ENCODE measurements at places on chromosomes 1 and 21. TPM values are rescaled to one million over a fixed set of nuclear protein-coding genes. Genes with fewer than 3 reads are reported as not detected.

- peaks cover 35% of the 10 kb centered on the region for H3K4me1 ChIP-seq
- H3K27ac ChIP-seq: peak overlapping the region; percentile 87
- peak overlapping the region; percentile 60 for H3K4me3 ChIP-seq
- no peaks in the 10 kb centered on the region for H3K27me3 ChIP-seq
These were observed 87.9 kb downstream of the RIPK4 start for GRCh38 chr21:41678924-41679318.

- no peaks in the 10 kb centered on the region for H3K27me3 ChIP-seq
- no peaks in the 10 kb centered on the region for H3K36me3 ChIP-seq
- H3K4me1 ChIP-seq: peaks cover 7% of the 10 kb centered on the region
- no peak for DNase-seq
- no peak overlapping the region for H3K27ac ChIP-seq
These were observed 51.1 kb downstream of the LRRC38 start for GRCh38 chr1:13462682-13463081.

- no peak overlapping the region for H3K4me3 ChIP-seq
- no peaks in the 10 kb centered on the region for H3K27me3 ChIP-seq
- no peak overlapping the region for H3K27ac ChIP-seq
- DNase-seq: no peak
- peaks cover 14% of the 10 kb centered on the region for H3K4me1 ChIP-seq
These were observed 80.0 kb upstream of the HP1BP3 start for GRCh38 chr1:20867062-20867461.

DNA sequence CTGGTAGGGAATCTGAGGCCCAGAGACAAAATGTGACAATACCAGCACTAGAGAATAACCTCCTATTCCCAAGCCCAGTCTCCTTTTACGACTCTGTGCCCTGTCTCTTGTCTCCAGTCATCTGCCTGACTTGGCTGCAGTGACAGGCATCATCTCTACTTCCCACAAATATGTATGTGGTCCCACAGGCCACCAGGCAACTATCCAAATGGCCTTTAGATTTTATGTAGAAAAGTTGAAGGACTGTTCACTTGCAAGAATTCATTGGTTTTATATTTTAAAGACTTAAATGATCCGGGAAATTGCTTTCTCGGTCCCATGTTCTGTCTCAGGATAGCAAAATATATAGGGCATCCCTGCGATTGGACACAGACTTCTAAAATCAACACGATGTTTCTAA, 11.6 kb downstream of the KRTAP24-1 start:
- no peak overlapping the region for H3K27ac ChIP-seq
- H3K27me3 ChIP-seq: no peaks in the 10 kb centered on the region
- no peak overlapping the region for H3K4me3 ChIP-seq
- no peaks in the 10 kb centered on the region for H3K4me1 ChIP-seq

The SH3D21 gene
- 3.3 TPM for total RNA-seq

The RNF186 gene
- not detected for total RNA-seq

DNA sequence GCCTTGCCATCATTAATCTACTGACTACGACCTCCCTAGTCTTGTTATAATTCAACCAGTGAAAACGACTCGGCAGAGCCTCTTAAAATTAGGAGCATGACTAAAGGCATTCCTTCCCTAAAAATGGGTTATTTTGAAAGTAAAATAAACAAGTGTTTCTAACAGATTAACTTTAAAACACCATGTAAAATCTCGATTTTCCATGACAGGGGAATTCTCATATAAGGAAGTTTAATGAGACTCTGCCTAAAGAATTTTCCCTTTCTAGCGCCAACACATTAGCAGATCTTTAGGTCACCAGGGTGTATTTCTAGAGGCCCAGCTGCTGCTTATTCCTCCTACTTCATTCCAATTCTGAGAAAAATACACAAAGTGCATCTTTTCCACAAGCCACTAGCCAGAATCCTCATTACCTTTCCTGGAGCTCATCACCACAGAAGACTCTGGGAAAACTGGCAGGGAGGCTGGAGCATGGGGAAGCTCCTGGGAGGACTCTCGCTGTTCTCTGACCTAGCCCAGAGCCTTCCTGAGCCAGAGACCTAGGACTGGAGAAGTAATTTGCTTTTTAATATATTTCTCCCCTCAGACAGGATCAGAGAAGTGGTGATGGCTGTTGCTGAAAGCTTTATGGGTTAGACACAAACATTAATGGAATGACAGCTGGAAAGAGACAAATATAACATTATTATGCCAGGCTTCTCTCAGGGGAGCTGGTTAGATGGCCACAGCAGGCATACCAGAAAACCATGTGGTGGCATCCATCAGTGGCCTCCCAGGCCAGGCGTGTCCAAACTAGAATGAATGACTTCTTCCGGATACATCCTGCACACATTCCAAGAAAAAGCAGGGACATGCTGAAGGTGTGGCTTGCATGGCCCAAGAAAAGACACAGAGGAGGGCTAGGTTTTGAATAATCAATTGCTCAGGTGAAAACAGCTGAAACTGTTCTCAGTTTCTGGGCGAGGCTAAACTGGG, 63.6 kb upstream of the CTTNBP2NL start:
- H3K36me3 ChIP-seq: no peaks in the 10 kb centered on the region
- H3K27ac ChIP-seq: peak overlapping the region; percentile 1
- DNase-seq: no peak
- H3K27me3 ChIP-seq: no peaks in the 10 kb centered on the region
- H3K4me1 ChIP-seq: peaks cover 26% of the 10 kb centered on the region

DNA sequence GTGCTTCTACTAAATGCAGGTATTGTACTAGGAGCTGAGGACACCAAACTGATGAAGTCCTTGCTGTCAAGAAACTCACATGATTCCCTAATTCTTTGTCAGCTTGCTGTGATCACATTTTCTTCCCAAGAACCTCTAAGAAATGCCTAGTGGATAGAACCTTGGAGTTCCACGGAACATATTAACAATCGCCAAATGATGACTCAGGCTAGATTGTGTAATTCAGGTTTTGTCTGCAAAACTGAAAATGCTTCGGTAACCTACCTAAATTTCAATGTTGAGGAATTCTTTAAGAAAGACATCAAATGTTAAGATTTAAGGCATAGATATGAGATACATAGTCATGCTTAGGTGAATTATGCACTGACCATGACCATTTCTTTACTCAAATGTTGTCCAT, 1.7 kb upstream of the GADD45A start:
- H3K4me1 ChIP-seq: peaks cover 33% of the 10 kb centered on the region
- H3K27me3 ChIP-seq: no peaks in the 10 kb centered on the region
- peaks cover 35% of the 10 kb centered on the region for H3K36me3 ChIP-seq
- peak; percentile 85 for DNase-seq

The HAPLN2 gene
- not detected for total RNA-seq

The MIXL1 gene
- total RNA-seq: not detected

Measured in MCF 10A (cell line).